Activated naive CD4-positive, alpha-beta T cell treated with anti-CD3 and anti-CD28 coated beads, Interleukin-2, amount 50 U/mL, for 72 hours (primary cell): ENCODE measurements at places on chromosomes 16 and 17. TPM values are rescaled to one million over a fixed set of nuclear protein-coding genes. Genes with fewer than 3 reads are reported as not detected.

DNA sequence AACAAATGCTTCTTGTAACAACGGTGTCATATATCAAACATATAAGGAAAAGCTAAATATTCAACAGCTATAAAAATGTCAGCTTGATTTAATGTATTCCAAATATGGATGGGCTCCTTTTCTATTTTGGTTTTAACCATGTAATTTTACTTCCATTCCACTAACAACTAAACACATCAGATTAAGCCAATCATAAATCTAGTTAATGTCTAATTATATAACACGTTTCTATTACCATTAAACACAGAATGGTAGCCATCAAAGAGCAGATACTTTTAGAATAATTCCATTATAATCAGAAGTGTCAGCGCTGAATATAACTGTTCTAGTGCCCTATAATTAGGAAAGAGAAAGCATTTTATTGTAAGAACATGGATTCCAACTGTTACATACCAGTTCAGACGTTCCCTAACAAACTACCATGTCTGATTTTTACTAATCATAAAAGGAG lies 10.0 kb downstream of the CMC2 start:
- no peak for DNase-seq

DNA sequence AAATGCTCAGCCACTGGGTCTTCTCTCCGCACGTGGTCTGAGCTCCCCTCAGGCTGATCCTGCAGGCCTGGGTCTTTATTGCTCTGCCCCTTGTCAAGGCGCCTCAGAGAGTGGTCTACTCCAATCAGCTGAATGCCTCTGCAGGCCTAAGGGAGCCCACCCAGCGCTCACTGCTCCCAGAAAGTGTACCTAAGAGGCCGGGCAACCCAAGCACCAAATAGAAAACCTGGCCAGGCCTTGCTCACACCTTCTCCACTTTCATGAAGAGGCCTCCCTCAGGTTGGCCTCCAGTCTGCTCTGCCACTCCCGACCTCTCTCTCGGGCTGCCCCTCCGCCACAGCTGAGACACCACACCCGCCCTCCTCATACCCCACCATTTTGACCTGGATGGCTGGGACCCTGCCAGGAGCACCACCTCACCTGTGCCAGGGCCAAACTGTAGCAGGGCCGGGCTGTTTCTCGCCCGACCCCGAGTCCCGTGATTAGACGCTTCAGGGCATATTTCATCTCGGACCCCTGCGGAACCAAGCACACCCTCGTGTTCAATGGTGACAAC lies 665 bp downstream of the MYBBP1A start:
- DNase-seq, result no peak

- DNase-seq, result no peak
These were observed 338.8 kb downstream of the SEC14L1 start for GRCh38 chr17:77479372-77480198.

DNA sequence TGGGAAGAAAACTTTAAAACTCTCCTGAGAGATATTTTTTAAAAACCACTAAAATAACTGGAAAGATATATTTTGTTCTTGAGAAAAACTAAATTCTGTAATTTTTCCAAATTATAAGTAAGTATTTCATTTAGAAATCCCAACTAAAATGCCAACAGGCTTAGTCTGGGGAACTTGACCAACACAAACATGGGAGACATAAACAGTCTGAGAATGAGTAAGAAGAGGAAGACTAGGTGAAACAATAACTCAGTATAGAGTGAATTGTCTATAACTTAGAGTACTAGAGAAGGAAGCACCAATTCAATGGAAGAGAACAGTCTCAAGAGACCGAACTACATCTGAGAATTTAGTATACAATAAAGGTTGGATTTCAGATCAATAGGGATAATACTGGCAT lies 2.9 kb downstream of the CMTM1 start:
- DNase-seq, result no peak

MYH8 gene
- total RNA-seq, result not detected

CCL16 gene
- not detected for total RNA-seq

PRAC2 gene
- total RNA-seq, result not detected
